Dorsolateral prefrontal cortex (tissue), 122 donors: ENCODE measurements at places on chromosomes 5 and 9.

DNA sequence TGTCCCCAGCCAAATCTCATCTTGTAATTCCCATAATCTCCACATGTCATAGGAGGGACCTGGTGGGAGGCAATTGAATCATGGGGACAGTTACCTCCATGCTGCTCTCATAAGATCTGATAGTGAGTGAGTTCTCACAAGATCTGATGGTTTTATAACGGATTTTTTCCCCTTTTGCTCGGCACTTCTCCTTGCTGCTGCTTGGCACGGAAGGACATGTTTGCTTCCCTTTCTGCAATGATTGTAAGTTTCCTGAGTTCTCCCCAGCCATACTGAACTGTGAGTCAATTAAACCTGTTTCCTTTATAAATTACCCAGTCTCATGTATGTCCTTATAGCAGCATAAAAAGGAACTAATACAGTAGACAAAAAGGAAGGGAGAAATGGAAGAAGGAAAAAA is 76.7 kb upstream of the CCNG1 start:
- no peak for DNase-seq

GRCh38 chr5:11941566-11941965 is 37.3 kb upstream of the CTNND2 start:
- no peak for DNase-seq

DNA sequence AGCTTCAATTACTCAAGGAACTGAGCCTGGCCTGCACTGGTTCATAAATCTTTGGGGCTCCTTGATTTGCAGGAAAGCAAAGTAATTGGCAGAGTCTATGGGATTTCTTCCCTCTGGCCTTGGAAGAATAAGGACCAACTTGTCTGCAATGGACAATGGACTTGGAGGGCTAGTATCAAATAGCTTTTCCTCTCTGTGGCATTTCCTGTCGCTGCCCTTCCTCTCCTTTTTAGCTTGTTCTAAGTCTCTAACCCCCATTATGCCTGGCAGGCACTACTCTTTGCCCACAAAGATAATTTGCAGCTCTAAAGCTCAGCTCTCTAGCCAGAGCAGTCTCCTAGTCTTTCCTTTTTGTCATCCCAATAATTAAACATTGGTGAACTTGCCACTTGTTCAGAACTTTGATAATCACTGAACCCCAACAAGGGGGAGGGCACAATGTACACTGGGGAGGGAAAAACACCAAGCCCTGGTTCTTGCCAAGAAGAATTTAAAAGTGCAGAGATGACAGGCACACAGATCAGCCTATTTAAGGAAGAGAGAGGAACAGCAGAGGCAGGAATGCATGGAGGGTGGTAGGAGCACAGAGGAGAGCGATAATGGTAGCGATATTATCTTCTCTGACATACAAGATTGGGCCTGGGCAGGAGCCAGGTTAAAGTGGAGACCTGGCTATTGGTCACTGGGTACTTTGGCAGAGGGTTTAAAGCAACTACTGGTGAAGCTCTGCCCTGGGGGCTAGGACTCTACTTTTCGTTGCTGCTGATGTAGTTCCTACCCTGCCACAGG is 38.5 kb downstream of the FAM219A start:
- no peak for DNase-seq

- no peak for DNase-seq
Observed at GRCh38 chr5:96004754-96005153, 43.1 kb upstream of the ELL2 start.

- no peak for DNase-seq
Observed at GRCh38 chr9:98727428-98727827, 18.7 kb upstream of the GABBR2 start.

- no peak for DNase-seq
Observed at GRCh38 chr5:50704730-50705129, 38.3 kb downstream of the PARP8 start.
